ENCODE measurements at places on chromosomes 1 and 21.

DNA sequence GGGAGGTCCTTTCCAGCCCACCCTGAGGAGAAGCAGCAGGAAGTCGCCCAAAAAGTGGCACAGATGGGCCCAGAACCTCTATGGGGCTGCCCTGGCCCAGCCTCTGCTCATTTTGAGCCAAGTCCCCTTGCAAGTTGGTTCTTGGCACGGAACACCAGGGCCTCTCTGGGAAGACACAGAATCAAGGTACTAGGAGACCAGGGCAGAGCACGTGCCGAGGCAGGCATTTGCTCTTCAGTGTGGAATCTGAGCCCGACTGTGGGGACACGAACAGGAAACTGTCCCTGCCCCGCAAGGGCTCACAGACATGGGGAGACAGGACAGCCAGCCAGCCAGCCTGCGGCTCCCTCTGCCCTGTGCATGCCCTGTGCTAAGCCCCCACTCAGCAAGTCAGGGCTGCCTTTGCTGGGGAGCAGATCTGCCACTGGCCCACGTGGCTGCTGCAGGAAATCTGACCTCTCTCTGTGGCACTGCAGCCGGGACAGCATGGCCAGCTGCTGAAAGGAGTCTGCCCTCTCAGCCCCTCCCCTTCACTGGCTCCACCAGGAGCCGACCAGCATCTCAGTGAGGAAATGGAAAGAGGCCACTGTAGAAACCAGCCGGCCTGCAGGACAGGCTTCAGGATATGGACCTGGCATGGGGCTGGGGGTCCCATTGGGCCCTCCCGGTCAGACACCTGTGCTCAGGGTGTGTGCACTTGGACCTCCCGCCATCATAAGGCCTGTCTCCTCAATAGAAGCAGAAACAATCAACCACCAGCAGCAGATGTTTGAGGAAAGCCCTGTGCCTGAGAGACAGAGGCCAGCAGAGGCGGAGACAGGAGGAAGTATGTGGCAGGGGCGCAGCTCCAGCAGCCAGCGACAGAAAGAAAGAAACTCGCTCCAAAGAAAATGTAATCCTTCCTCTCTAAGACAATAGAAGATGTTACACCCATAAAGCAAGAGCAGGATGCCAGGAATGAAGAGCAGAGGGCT is 3.7 kb downstream of the ARHGEF16 start:
- DNase-seq, result no peak

- no peak for DNase-seq
Measured at GRCh38 chr1:215489771-215490565, 77.1 kb upstream of the KCTD3 start.

GRCh38 chr1:85822696-85823095 is 114.5 kb upstream of the ZNHIT6 start:
- no peak for DNase-seq

DNA sequence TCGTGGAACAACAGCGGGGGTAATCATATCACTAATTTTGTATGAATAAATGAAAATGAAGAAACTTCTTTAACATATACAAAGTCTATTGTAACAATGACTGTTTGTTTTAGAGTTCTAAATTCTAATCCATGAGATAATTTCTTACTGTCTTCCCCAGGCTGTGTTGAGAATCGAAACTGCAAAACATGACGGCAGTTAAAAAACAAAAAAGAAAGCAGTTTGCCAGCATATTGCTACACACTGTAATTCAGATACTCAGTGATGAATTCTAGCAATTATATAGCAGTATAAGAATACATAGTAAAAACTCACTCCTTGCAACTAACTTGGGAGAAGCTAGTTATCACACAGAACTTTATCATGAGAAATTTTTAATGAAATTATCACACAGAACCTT is 22.1 kb downstream of the INSL5 start:
- DNase-seq, result no peak

DNA sequence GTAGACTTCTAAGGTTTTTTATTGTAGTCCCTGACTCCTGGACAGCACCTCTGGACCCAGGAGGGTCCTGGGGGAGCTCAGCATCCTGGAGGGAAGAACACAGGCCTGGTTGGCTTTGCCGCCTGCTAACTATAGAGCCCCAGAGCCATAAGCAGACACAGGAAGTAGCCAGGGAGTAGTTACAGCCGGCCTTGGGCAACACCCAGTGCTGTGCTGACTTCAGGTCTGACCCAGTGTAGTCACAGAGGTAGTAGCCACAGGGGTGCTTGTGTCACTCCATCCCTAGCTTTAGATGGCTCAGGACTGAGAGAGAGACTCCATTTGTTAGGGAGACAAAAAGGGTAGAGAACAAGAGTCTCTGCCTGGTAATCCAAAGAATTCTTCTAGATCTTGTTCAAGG is 21.9 kb downstream of the MCOLN2 start:
- no peak for DNase-seq

GRCh38 chr1:220028346-220028895 is 17.9 kb downstream of the EPRS1 start:
- DNase-seq, result no peak

All from breast epithelium (tissue), 4 donors.